ENCODE measurements at places on chromosomes 11 and 22. TPM values are rescaled to one million over a fixed set of nuclear protein-coding genes. Genes with fewer than 3 reads are reported as not detected.

The MUC5AC gene
- total RNA-seq, result 5.4 TPM

The STX3 gene
- total RNA-seq, result 26.7 TPM

The TST gene
- total RNA-seq, result 47.9 TPM

The PRG3 gene
- total RNA-seq, result not detected

All from A549 treated with DMSO at 1 μM for 4 hours (cell line).